Fibroblast of upper back skin (primary cell): ENCODE measurements at places on chromosomes 5 and 9.

DNA sequence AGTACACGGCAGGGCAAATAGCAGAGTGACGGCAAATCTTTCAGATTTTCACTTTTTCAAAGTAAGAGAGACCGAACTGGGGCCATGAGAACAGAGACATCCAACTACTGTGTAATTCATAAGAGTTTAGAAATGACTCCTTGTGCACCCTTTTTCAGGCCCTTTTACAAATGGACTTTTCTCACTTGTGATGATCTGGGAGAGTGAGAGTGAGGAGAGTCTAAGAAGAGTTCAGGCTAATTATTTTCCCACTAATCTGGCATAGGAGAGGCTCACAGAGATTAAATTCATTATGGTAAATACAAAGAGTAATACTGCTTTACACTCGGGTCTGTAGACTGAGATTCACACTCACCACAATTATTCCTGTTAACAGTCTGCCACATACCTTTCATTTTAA lies 880 bp upstream of the CCNG1 start:
- DNase-seq, result no peak

- DNase-seq, result no peak
Observed at GRCh38 chr9:112332214-112332613, 1.2 kb downstream of the PTBP3 start.

- DNase-seq, result no peak
Observed at GRCh38 chr5:93236807-93237421, 344.1 kb downstream of the NR2F1-AS1 start.

DNA sequence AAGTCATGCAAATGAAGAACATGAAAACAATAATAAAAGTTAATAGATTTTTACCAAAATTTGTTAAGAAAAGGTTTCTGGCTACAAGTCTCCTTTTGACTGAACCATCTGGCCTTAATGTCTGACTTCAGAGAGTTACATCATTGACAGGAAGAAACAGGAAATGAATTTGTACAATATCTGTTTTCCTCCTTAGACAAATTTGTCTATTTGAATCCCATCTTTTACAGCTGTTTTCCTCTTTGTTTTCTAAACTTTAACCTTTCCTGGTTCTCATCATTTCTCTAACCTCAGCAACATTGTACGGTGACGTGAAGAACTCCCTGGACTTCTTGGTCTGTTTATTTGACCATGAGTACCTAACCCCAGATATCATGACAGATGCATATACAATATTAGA lies 567.5 kb upstream of the RIOK2 start:
- no peak for DNase-seq

DNA sequence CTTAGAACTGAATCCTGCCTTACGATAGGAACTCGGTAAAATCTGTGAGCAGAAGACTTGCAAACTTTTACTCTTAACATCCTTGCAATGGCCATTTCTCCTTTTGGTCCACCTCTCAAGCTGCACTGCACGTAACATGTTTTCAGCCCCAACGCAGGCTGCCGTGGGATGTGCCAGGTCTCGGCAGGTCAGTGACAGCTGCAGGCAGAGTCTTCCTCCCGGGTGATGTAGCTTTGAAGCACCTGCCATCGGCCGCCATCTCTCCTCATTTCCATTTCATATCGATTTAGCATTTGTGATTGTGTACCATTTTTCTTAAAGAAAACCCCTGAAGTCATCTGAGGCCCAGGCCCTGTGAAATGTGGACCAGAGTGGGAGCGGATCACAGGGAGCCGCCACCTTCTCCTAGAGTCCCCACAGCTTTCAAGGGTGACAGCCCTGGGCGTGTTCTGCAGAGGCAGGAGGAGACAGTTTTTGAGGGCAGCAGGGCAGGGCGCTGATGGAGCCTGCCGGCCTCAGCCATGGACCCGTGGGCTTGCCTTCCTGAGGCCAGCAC lies 25.8 kb upstream of the LPCAT1 start:
- no peak for DNase-seq

GRCh38 chr9:120775859-120776258 lies 17.4 kb downstream of the FBXW2 start:
- DNase-seq, result no peak

DNA sequence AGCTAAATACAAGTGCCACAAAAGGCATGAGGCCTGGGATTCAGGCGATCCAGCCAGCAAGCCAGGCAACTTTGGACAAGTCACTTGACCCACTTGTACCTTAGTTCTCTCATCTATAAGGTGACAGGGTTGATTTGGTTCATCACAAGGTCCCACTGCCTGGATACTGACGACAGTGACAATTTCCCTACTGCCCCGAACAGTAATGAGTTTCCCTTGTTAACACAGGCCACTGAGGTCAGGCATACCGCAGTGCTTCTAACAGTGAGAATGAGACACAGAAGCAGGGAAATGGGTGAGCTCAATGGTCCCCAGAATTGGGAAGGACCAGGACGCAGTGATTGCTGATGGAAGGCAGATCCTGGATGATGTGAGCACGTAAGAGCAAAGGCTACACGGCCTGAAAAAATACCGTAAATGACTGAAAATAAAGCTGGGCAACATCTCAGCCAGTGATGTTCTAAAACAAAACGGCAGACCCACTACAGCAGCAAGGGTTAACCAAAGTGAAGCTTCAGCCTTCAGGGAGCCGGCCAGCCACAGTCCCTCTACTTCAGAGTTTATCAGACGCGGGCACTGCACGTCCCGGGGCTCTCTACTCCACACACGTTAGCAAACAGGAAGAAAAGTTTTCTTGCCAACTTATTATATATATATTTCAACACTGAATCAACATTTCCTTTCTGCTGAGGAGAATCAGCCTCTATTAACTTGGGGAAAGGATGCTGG lies 846 bp downstream of the MGAT1 start:
- DNase-seq, result no peak
